ENCODE measurements at places on chromosomes 3 and 15. TPM values are rescaled to one million over a fixed set of nuclear protein-coding genes. Genes with fewer than 3 reads are reported as not detected.

The ALPK3 gene
- 292 TPM for total RNA-seq

GRCh38 chr3:157407769-157408168 lies 28.9 kb upstream of the PTX3 start:
- DNase-seq = no peak
- peaks cover 4% of the 10 kb centered on the region for H3K4me1 ChIP-seq
- H3K27ac ChIP-seq = no peak overlapping the region
- no peaks in the 10 kb centered on the region for H3K36me3 ChIP-seq
- no peaks in the 10 kb centered on the region for H3K27me3 ChIP-seq

GRCh38 chr3:20096135-20096685 lies 56.0 kb downstream of the KAT2B start:
- no peak for DNase-seq
- no peaks in the 10 kb centered on the region for H3K27me3 ChIP-seq
- peak overlapping the region; percentile 30 for H3K27ac ChIP-seq
- H3K36me3 ChIP-seq = no peaks in the 10 kb centered on the region
- H3K4me1 ChIP-seq = peaks cover 15% of the 10 kb centered on the region

DNA sequence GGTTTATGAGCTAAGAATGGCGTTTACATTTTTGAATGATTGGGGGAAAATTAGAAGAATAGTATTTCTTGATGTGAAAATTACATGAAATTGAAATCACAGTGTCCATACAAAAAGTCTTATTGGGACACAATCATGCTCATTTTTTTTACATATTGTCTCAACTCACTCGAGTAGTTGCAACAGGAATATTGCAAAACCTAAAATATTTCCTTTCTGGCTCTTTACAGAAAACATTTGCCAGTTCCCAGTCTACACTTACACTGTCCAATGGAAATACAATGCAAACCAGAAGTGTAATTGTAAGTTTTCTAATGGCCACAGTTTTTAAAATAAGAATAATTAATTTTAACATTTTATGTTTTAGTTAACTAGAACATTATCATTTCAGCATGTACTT lies 137.8 kb downstream of the SAMMSON start:
- no peaks in the 10 kb centered on the region for H3K4me1 ChIP-seq
- H3K27me3 ChIP-seq = no peaks in the 10 kb centered on the region
- no peak overlapping the region for H3K27ac ChIP-seq
- no peak for DNase-seq
- H3K4me3 ChIP-seq = no peak overlapping the region
- no peaks in the 10 kb centered on the region for H3K36me3 ChIP-seq

DNA sequence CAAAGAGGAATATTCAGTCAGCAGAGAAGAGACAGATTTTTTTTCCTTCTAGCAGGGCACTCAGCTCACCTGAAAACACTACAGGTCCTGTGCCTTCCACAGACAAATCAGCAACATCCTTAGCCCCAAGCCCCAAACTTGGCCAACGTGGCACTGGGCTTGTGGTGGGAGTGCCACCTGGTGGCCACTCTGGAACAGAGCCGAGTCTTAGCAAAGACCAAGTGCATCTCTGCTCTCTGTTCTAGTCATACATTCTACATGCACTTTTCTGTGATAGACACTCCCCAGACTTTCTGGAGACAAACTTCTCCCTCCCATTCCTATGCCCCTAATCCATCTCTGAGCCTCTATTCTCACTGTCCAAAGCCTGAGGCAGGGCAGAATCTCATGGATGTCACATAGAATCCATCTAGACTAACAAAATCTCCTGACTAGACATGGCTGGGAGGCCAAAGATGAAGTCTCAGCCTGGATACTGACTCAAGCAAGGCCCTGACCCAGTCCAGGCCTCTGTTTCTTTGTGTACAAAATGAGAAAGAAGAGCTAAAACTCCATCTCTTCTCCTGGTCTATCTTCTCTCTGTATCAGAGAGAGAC lies 5.1 kb upstream of the SEMA7A start:
- H3K27me3 ChIP-seq = no peaks in the 10 kb centered on the region
- H3K27ac ChIP-seq = no peak overlapping the region
- no peaks in the 10 kb centered on the region for H3K36me3 ChIP-seq
- DNase-seq = peak; percentile 64
- peaks cover 12% of the 10 kb centered on the region for H3K4me1 ChIP-seq

DNA sequence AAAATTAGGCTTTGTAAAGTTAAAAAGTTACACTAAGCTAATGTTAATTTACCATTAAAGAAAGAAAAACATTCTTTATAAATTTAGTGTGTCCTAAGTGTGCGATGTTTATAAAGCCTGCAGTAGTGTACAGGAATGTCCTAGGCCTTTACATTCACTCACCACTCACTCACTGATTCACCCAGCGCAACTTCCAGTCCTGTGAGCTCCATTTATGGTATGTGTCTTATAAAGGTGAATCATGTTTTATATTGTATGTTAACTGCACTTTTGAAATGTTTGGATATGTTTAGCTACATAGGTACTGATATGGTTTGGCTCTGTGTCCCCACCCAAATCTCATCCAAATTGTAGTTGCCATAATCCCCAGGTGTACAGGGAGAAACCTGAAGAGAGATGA lies 549.7 kb upstream of the EPHA6 start:
- H3K4me1 ChIP-seq = no peaks in the 10 kb centered on the region
- H3K4me3 ChIP-seq = no peak overlapping the region
- no peaks in the 10 kb centered on the region for H3K27me3 ChIP-seq
- DNase-seq = no peak

DNA sequence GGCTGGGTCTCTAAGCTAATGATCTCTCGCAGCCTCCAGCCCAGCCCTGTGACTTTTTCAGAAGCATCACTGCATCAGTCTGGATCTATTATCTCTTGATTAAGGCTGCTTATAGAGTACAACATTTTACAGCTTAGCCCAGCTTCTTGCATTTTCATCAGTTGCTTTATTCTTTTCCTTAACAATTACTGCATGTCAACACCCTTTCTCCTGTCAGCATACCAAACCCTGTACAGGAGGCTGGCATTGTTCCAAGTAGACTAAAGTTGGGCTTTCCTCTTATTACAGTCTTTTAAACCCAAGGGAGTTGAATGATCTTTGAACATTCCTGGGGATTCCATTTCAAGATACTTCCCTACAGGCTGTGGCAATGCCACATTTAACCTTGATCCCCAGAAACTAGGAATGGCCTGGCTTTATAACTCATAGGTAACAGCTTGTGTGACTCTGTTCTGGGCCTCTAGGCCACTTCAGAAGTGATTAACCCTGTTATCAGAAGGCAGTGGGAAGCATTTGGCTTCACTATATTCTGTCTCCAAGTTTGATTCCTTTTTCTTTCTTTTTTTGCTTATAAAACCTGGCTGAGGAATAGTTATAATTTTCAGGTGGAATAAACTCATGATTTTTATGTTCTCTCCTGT lies 182.9 kb downstream of the KCNMB2 start:
- DNase-seq = no peak
- H3K27ac ChIP-seq = no peak overlapping the region
- no peaks in the 10 kb centered on the region for H3K4me1 ChIP-seq
- no peak overlapping the region for H3K4me3 ChIP-seq
- H3K36me3 ChIP-seq = no peaks in the 10 kb centered on the region

DNA sequence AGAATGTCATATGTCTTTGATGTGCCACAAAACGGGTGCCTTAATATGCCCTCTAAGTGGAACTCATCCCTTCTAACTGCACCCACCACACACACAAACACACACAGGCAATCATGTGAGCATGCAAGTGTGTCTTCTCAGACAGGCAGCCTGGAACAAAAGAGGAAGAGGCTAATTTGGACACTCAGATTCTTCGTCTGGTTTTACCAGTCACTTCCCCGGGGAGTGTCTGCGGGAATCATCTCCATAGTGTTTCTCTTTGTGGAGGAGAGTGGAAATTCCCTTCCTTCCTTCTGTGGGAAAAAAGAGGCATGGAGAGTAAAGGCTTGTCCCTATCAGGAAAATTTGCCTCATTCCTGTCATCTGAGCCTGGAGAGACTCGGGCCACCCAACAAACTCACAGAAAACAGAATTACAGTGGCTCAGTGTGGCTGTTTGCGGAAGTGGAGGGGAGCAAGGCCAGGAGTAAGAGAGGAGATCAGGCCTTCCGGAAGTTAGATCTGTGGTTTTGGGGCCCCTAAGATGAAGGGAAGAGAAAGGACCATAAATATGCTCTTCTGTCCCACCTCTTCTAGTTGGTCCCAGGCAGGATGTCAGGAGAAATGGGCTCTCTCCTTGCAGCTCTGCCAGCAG lies 212.6 kb upstream of the SEMA6D start:
- H3K36me3 ChIP-seq = no peaks in the 10 kb centered on the region
- H3K27me3 ChIP-seq = no peaks in the 10 kb centered on the region
- peaks cover 18% of the 10 kb centered on the region for H3K4me1 ChIP-seq
- no peak overlapping the region for H3K27ac ChIP-seq
- no peak for DNase-seq

- no peak overlapping the region for H3K27ac ChIP-seq
- no peak overlapping the region for H3K4me3 ChIP-seq
- no peaks in the 10 kb centered on the region for H3K4me1 ChIP-seq
- no peak for DNase-seq
- no peaks in the 10 kb centered on the region for H3K27me3 ChIP-seq
- H3K36me3 ChIP-seq = no peaks in the 10 kb centered on the region
These were observed 181.9 kb upstream of the CHL1 start for GRCh38 chr3:14652-15051.

All from gastrocnemius medialis (tissue), 4 donors.